Stimulated activated CD4-positive, alpha-beta T cell treated with anti-CD3 and anti-CD28 coated beads, Interleukin-2, amount 100 ng/mL, for 4 hours (primary cell): ENCODE measurements at places on chromosomes 1 and 21.
A peak's percentile ranks its signal among the peaks of the same experiment; 100 is the strongest.

- no peak for DNase-seq
Observed at GRCh38 chr1:59549903-59550302, 253.0 kb downstream of the FGGY start.

- peak; percentile 56 for DNase-seq
Observed at GRCh38 chr1:7902478-7903085, 38.1 kb downstream of the TNFRSF9 start.

- DNase-seq: no peak
Observed at GRCh38 chr1:234997201-234997895, 131.3 kb downstream of the TOMM20 start.

GRCh38 chr21:29604076-29604475, 305.4 kb downstream of the BACH1 start:
- no peak for DNase-seq

DNA sequence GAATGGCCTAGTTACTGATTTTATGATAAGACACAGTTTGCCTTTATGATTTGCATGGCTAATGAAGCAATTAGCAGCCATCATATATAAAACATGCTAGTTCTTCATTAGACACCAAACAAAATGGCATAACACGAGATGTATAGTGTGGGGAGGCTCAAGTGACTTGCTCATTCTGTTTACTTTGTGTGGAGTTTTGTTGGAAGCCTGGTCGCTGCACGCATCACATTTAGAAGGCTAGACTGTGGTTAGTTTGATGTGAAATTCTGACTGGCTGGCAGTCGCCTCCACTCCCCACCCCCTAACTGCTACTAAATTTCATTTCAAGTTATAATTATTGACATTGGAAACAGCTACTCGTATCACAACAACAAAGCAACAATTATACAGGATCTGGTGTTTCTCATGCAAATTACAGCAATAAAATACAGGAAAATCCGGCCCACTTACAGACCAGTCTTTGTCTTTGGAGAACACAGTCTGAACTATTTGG, 356.1 kb downstream of the LMO4 start:
- DNase-seq: no peak

GRCh38 chr21:33196941-33197374, 32.8 kb upstream of the IFNAR2 start:
- peak; percentile 45 for DNase-seq

DNA sequence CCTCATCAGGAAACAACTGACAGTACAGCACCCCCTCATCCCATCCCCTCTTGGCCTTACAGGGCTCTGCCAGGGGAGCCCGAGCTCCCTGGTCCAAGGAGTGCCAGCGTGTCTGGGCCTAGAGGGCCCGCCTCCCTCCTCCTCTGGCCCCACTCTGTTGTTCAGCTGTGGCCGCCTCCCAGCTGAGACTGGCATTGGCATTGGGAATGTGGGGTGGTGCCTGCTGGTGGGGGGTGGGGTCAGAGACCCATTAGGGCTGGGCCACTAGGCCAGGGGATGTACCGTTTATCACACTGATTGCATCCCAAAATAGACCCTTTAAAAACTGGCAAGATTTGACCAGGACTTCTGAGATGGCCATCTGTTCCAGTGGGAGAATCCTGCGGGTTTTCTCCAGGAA, 1.4 kb downstream of the LDLRAP1 start:
- DNase-seq: no peak

DNA sequence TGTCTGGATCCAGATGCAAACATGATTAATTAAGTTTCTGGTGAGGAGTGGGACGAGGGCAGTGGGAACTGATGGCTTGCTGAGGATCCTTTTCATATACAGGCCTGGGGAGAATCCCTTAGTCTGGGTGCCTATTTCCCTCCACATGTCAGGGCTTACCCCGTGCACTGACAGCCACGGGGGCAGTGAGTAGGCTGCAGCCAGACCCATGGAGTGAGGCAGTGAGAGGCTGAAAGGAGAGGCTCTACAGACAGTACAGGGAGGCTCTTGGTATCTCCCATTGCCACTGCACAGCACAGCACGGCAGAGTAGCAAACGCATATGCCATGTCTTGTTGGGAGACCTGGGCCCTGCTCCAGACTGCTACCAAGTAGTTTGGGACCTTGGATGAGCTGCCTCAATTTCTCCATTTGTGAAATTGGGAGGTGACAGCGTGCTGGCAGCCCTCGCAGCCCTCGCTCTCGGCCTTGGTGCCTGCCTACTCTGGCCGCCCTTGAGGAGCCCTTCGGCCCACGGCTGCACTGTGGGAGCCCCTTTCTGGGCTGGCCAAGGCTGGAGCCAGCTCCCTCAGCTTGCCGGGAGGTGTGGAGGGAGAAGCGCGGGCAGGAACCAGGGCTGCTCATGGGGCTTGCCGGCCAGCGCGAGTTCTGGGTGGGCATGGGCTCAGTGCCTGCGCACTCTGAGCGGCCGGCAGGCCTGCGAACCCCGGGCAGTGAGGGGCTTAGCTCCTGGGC, 35.3 kb upstream of the HAO2 start:
- no peak for DNase-seq

GRCh38 chr1:195876792-195877191, 731.4 kb downstream of the KCNT2 start:
- no peak for DNase-seq

GRCh38 chr1:245039196-245039595, 115.6 kb upstream of the KIF26B start:
- DNase-seq: no peak

DNA sequence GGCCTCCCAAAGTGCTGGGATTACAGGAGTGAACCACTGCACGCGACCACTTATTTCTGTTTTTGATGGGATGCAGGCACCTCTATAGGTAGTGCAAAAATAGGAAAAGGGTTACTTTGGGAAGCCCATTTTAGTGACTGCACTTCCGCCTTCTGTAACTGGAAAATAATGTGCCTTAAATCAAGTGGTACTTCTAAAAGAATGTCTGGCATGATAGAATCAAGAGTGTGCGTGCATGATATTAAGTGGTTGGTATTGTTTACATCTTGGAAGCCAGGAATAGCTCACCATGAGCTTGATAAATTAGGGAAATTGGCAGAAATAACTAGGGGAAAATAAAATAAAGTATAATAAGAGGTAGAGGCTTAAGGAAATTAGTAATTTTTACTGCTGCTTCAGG, 1067.0 kb downstream of the ADGRL2 start:
- no peak for DNase-seq

DNA sequence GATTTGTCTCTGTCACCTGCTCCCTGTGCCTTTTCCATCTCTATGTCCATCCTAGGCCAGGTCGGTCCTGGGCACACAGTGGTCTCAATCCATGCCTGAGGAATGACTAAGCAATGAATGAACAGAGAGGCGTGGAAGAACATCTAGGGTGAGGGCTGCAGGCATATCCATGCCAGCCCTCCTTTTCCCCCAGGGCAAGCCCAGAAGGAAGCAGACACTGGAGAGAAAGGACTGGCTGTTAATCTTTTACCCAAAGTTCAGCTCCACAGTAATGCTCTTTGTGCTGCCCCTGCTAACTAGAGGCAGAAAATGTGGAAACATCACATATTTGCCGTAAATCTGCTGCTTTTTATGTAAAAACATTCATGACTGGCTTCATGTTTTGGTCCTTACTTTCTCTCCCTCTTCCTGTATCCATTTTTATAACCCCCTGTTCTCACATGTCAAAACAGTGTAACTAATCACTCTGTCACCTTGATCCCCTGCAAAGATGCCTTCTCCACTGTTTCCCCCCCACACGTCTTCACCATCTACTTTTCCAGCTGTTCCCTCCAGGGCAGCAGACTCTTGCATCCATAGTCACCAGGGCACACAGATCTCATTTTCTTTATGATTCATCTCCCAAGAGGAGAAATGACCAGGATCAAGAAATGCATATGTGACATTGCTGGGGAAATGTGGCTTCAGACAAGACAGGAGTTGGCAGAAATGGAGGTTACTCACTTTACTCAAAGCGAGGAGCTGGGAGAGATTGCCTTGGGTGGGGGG, 166.4 kb upstream of the PROX1 start:
- DNase-seq: no peak

DNA sequence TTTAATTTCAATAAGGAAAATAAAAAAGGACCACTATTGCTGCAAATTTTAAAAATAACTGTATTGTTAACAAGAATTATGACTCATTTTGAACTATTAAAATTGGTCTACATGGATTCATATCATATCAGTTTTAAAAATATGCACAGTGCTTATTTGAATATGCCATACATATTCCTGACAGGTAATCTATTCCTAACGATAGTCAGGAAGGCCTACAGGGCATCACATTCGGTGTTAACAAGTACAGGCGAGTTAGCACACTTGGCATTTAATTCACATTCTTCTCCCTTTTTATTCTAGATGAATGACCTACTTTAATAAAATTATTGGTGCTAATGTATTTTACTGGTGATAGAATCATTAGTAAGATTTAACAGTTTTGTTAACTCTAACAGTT, 174.6 kb downstream of the USH2A start:
- no peak for DNase-seq

- no peak for DNase-seq
Observed at GRCh38 chr1:167904652-167905130, 9.2 kb downstream of the ADCY10 start.

GRCh38 chr1:224407571-224408293, 26.9 kb downstream of the WDR26 start:
- no peak for DNase-seq

DNA sequence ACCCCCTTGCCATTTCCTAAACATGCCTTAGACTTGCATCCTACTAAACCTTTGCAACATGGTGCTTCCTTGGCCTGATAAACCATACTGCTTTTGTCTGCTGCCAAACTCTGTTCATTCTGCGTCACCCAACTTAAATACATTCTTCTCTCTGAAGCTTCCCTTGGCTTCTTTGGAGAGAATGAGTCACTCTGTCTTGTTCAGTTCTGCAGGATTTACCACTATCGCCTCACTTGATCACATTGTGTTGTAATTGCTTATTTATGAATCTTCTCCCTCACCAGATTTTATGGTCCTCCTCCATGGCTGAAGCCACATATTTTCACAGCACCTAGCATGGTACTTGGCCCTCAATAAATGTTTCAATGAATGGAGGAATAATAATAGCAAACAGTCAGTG, 21.7 kb upstream of the TUT4 start:
- no peak for DNase-seq
